ENCODE measurements at places on chromosomes 4 and X.

GRCh38 chrX:101357166-101357795, 8.7 kb upstream of the TIMM8A start:
- DNase-seq = no peak

DNA sequence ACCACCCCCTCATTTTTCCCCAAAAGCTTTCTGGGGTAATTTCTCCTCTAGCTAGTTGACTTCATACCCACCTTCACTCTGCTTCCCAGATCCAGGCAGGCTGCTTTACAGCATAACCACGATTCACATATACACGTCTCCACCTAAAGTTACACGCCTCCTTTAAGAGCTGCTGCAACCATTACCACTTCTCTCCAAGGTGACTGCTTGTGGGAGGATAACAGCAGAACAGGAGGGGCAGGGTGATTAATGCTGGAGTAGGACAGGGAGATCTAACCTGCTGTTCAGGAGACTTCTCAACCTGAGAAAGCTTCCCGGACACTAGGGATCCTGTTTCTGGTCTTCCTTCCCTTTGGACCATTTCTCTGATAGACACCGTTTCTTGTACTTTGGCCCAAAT, 77.4 kb downstream of the MGST2 start:
- DNase-seq = no peak

GRCh38 chr4:16150716-16151115, 66.9 kb upstream of the PROM1 start:
- DNase-seq = no peak

DNA sequence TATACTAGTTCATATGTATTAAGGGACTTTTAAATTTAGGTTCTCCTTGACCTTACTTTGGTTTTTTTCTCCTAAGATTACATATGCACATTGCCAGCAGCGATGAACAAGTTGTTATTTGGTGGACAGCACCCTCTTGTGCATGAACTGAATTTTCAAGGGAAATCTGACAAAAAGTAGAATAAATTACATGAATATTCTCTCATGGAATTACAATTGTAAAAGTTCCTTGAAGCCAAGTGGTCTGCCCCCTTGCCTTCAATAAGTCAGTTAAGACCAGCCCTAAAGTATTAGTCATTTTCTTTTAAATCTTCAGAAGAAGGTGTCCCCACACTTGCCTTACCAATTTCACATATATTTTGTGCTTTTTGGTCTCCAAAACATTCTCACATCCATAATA, 30.7 kb upstream of the SMARCA5 start:
- DNase-seq = no peak

- peak; percentile 10 for DNase-seq
Observed at GRCh38 chrX:77160301-77160700, 286.9 kb upstream of the FGF16 start.
